ENCODE measurements at places on chromosomes 2 and 18.

DNA sequence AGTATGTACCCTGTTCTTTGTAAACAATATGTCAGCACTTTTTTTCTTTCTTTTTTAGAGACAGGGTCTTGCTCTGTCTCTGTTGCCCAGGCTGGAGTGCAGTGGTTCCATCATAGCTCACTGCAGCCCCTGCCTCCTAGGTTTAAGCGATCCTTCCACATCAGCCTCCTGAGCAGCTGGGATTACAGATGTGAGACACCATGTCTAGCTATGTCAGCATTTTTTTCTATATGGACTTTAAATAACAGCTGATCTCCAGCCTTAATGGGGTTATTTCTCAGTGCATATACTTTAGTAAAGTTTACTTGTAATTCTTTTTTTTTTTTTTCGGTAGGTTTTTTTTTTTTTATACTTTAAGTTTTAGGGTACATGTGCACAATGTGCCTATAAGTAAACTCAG, 26.6 kb downstream of the ABCG5 start:
- no peak for DNase-seq

- no peak for DNase-seq
Measured at GRCh38 chr2:235910067-235910466, 258.1 kb downstream of the GBX2 start.

DNA sequence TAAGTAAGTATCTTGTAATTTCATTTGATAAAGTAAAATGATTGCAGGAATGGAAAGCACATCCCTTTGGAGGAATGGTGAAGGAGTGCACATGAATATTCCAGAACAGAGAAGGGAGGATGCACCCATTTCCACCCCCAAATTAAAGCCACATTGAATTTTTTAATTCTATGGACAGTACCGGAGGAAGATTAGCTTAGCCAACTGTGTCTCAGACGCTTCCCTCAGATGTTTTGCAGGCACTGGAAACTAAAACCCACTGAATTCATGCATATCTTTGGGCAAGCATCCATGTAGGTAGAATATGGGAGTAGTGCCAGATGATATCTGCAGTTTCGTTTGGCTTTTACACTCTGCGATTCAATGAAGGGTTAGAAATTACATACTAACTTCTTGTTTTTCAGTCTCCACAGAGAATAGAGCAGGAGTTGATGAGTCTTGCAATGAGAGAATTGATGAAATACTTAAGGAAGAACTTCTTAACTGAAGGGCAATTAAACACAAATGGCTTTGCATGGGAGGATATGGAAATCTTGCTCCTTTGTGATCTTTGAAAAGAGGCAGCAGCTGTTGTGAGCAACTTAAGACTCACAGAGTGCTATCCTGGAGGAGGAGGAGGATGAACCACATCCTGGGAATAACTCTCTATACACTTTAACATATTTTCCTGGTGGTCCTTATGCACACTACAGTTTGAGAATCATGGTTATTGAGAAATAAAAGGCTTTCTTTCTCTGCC, 71.7 kb upstream of the MYO3B start:
- no peak for DNase-seq

- DNase-seq, result no peak
Measured at GRCh38 chr2:172922306-172922705, 153.3 kb upstream of the MAP3K20 start.

GRCh38 chr2:23213196-23213595, 171.8 kb upstream of the KLHL29 start:
- DNase-seq, result no peak

GRCh38 chr2:72946466-72946865, 29.1 kb downstream of the EMX1 start:
- DNase-seq, result no peak

Measured in stimulated activated CD4-positive, alpha-beta T cell treated with anti-CD3 and anti-CD28 coated beads, TNF-alpha, amount 100 ng/mL, for 1 hour (primary cell).